Upper lobe of right lung (tissue), 1 donor: ENCODE measurements at places on chromosomes 16 and 17. TPM values are rescaled to one million over a fixed set of nuclear protein-coding genes. Genes with fewer than 3 reads are reported as not detected.

DNA sequence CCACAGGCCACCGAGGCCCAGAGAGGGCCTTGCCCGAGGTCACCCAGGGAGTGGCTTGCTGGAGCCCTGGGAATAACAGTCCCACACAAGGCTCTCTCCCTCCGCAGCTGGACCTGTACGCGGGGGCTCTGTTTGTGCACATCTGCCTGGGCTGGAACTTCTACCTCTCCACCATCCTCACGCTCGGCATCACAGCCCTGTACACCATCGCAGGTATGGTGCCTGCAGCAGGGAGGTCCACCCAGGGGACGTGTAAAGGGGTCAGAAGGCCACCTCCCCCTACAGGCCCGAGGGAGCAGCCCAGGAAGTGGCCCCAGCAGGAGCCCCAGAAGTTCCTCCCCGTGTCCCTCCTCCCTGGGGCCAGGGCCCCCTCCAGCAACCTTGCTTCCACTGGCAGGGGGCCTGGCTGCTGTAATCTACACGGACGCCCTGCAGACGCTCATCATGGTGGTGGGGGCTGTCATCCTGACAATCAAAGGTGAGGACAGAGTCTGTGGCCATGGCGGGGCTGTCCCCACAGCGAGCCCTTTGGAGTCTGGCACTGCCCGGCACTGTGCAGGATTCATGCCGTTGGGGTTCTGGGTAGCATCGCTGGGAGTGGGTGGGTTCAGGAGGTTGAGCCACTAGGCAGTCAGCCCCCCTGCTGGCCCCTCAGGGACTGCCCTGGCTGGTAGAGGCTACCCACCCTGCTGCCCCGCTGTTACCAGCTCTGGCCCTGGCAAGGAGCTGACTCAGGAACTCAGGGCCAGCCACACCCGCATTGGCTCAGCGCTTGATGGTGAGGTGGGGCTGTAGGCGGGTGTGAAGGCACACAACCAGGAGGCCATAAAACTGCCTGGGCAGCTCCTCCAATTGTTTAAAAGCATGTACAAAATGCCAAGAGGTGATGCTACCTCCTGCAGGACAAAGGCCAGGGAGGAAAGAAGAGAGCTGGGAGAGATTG lies 17.3 kb downstream of the SLC5A10 start:
- DNase-seq: no peak
- peaks cover 14% of the 10 kb centered on the region for H3K4me1 ChIP-seq
- H3K27me3 ChIP-seq: no peaks in the 10 kb centered on the region
- no peak overlapping the region for H3K4me3 ChIP-seq
- H3K27ac ChIP-seq: peak overlapping the region; percentile 42

DNA sequence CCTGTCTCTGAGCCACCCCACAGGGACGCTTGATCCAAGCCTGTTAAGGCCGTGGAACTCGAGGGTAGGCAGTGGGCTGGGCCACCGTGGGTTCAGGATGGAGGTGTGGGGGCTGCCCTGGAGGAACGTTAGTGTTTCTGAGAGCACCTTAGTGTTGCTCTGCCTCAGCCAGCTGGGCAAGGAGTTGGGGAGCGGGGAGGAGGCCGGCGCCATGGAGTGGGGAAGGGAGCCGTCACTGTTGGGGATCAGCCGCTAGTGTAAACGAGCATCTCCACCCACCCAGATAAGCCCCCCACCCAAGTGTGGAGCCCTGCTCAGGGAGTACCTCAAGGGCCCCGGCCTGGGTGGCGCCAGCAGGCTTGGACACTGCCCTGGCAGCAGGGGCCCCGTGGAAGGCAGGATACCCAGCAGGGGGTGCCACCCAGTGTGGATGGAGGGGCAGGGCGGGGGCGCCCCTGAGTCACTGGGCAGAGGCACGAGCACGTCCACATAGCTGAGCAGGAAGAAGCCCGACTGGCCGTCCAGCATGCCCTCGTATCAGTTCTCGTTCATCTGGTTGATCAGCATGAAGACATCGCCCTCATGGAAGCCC lies 98.6 kb downstream of the KPNA2 start:
- H3K27me3 ChIP-seq: no peaks in the 10 kb centered on the region
- no peaks in the 10 kb centered on the region for H3K4me1 ChIP-seq
- no peak overlapping the region for H3K4me3 ChIP-seq
- no peak for DNase-seq
- no peak overlapping the region for H3K27ac ChIP-seq

DNA sequence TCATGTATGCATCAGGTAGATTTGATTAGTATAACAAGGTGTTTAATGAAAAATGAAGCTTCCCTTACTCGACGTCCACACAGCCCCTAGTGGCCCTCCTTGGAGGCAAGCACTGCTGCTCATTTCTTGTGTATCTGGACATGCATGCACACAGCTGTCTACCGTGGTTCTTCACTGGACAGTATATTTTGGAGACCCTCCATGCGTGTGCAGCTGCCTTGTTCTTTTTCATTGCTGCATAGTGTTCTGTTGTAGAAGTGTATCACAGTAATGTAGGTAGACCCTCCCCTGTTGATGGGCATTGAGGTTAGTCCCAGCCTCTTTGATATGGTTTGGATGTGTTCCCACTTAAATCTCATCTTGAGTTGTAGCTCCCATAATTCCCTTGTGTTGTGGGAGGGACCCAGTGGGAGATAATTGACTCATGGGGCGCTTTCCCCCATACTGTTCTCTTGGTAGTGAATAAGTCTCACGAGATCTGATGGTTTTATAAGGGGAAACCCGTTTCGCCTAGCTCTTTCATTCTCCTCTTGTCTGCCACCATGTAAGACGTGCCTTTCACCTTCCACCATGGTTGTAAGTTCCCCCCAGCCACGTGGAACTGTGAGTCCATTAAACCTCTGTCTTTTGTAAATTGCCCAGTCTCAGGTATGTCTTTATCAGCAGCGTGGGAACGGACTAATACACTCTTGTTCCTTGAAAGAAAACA lies 6.3 kb downstream of the CMIP start:
- no peak overlapping the region for H3K27ac ChIP-seq
- no peak overlapping the region for H3K4me3 ChIP-seq
- DNase-seq: no peak
- peaks cover 53% of the 10 kb centered on the region for H3K4me1 ChIP-seq
- H3K36me3 ChIP-seq: no peaks in the 10 kb centered on the region

DNA sequence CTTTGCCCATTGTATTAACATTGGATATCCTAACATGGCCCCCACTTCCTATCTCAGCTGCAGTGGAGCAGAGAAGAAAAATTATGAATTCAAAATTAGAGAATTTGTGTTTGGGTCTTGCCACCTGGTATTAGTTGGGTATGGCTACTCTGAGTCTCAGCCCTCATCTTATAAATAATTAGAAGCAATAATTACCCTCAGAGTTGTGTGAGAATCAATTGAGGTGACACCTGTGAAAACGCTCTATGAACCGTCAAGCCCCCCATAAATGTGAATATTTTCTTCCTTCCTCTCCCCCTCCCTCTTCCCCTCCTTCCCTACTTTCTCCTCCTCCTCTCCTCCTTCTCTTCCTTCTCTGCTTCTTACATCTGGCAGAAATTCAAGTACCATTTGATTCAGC lies 8.9 kb upstream of the TOB1 start:
- no peak overlapping the region for H3K4me3 ChIP-seq
- H3K27ac ChIP-seq: no peak overlapping the region
- H3K36me3 ChIP-seq: no peaks in the 10 kb centered on the region
- peaks cover 6% of the 10 kb centered on the region for H3K4me1 ChIP-seq
- DNase-seq: no peak

- no peaks in the 10 kb centered on the region for H3K27me3 ChIP-seq
- H3K27ac ChIP-seq: no peak overlapping the region
- H3K4me3 ChIP-seq: no peak overlapping the region
- H3K36me3 ChIP-seq: no peaks in the 10 kb centered on the region
Observed at GRCh38 chr16:48575471-48576050, 34.4 kb downstream of the N4BP1 start.

GRCh38 chr17:37828651-37829124 lies 83.8 kb upstream of the HNF1B start:
- DNase-seq: no peak
- no peaks in the 10 kb centered on the region for H3K27me3 ChIP-seq
- H3K36me3 ChIP-seq: no peaks in the 10 kb centered on the region
- H3K27ac ChIP-seq: no peak overlapping the region

- H3K27ac ChIP-seq: no peak overlapping the region
- no peaks in the 10 kb centered on the region for H3K4me1 ChIP-seq
- H3K27me3 ChIP-seq: no peaks in the 10 kb centered on the region
- H3K36me3 ChIP-seq: no peaks in the 10 kb centered on the region
Observed at GRCh38 chr17:37310940-37311339, 64.8 kb upstream of the C17orf78 start.

GRCh38 chr17:309361-309888 lies 43.2 kb downstream of the RPH3AL start:
- H3K27me3 ChIP-seq: no peaks in the 10 kb centered on the region
- peak; percentile 61 for DNase-seq
- H3K36me3 ChIP-seq: no peaks in the 10 kb centered on the region
- H3K4me3 ChIP-seq: no peak overlapping the region
- H3K4me1 ChIP-seq: no peaks in the 10 kb centered on the region

DNA sequence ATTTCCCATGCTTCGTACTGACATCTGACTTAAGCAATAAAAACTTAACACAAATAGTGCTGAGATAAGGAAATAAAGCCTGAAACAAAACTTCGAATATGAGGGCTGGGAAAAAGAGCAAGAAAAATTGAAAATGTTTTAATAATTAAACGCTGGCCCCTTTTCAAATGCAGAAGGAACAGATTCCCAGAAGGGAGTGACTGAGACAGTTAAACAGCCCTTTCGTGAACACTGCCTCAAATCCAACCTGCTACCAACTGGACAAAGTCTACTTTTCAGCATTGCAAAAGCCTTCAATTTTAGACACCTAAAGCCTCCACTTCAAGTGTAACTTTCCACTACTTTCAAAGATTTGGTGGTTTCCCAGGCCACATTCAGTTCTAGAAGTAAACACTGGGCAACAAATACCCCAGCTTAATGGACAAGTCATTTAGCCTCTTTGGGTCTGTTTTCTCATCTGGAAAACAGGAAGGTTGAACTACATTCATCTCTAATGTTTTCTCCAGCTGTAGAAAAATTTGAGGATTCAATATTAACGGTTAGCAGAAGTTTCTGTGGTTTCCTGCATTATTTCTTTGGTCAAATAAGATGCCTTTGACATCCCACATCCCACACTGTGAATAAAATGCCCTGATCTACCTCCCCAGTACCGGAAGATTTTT lies 11.8 kb downstream of the RFFL start:
- DNase-seq: no peak
- H3K27ac ChIP-seq: peak overlapping the region; percentile 70
- no peaks in the 10 kb centered on the region for H3K36me3 ChIP-seq
- H3K4me1 ChIP-seq: peaks cover 37% of the 10 kb centered on the region
- no peaks in the 10 kb centered on the region for H3K27me3 ChIP-seq
- H3K4me3 ChIP-seq: peak overlapping the region; percentile 0

DNA sequence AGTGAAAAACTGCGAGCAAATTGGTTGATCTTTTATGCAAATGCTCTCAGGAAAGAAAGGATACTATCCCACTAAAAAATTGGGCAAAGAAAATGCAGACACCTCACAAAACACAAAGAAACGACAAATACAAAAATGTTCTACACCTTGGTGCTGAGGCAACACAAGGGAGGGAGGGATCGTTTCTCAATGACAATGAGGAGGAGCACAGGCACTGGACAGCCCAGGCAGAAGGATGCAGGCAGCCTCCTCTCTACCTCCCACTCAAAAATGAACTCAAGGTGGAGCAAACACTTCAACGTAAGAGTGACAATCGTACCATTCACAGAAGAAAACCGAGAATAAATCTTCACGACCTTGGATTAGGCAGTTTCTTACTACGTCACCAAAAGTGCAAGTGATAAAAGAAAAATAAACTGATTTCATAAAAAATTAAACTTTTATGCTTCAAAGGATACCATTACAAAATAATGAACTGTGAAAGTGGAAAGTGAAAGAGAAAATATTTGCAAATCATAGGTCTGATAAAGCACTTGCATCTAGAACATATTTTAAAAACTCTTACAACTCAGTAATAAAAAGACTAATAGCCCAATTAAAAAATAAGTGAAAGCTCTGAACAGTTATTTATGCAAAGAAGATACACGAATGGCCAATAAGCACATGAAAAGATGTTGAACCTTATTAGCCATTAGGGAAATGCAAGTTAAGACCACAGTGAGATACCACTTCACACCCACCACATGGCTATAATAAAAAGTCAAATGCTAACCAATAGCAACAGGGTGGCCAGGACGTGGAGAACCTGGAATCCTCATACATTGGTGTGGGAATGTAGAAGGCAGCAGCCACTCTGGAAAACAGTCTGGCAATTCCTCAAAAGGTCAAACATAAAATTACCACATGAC lies 80.8 kb upstream of the TRAP1 start:
- DNase-seq: no peak
- H3K27me3 ChIP-seq: no peaks in the 10 kb centered on the region
- no peak overlapping the region for H3K27ac ChIP-seq
- H3K4me1 ChIP-seq: peaks cover 32% of the 10 kb centered on the region
- H3K36me3 ChIP-seq: peaks cover 2% of the 10 kb centered on the region
- no peak overlapping the region for H3K4me3 ChIP-seq

The SNX20 gene
- 9.2 TPM for total RNA-seq

The ZG16 gene
- total RNA-seq: not detected
